ENCODE measurements at places on chromosomes 4 and X.

DNA sequence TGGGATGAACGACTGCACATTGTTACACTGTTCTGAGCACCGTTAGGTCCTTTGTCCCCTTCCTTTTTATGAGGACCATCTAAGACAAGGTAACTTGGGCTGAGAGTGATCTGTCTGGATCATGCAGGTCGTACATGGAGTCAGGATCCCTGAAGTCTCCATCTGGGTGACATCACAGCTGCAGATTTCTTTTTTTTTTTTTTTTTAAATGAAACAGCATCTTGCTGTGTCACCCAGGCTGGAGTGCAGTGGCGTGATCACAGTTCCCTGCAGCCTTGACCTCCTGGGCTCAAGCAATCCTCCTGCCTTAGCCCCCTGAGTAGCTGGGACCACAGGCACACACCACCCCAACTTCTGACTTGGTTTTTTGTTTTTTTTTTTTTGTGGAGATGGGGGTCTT lies 16.5 kb downstream of the SHROOM2 start:
- no peak for DNase-seq

DNA sequence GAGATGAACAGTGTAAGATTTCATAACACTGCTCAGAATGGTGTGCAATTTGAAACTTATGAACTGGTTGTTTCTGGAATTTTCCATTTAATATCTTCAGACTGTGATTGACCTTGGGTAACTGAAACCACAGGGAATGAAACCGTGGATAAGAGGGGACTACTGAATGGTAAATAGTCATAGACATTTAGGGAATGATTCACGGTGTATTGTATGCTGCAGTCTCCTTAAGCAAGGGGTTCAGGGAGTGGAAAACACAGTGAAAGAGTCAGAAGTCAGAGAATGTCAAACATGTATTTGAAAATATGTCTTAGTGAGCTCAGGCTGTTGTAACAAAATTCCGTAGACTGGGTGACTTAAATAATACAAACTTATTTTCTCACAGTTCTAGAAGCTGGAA lies 398.2 kb upstream of the DIPK2B start:
- no peak for DNase-seq

- DNase-seq, result no peak
Observed at GRCh38 chrX:71949844-71950445, 39.3 kb downstream of the NHSL2 start.

DNA sequence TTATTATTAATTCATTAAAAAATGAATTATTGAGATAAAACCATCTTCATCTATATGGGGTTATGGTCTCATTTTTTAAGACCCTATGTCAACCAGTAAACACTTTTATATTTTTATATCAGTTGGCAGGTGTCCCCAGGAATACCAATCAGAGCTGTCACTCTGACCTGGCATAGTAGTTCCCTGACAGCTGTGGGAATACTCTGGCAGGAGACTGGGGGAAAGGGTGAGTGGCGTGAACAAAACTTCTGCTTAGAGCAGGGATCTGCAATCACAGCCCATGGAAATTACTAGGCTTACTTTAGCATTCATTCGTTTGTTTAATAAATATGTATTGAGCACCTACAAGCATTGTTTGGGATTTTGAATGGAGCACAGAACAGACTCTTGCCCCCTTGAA lies 254.1 kb upstream of the KLF3 start:
- no peak for DNase-seq

DNA sequence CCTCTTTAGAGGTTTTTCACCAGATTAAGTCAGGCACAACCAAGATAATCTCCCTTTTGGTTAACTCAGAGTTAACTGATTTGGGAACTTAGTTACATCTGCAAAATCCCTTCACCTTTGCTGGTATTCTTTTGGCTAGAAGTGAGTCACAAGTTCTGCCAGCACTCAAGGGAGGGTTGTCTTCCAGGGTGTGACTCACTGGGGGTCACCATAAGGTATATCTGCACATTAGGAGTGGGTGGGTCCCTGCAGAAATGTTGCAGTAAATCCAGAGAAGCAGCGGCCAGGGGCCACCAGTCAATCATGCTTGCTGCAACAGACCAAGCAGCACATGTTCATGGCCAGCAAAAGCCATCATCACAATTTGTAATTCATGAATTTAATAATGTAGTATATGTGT lies 59.8 kb upstream of the MAML3 start:
- no peak for DNase-seq

DNA sequence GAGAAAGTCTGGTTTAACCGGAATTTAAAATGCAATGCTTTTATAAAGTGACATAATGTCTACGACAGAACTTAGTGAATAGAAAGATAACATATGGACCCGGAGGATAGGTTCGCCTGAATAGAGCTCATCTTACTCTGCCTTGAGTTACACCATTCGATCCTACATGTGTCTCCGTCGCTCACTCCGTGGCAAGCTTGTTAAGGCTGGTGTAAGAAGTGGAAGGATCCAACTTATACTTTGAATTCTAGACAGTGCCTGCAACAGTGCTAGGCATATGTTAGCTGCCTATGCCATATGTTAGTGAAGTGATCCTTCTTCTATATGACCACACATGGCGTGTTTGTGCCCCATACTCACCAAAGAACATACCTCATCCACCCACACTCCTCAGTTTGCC lies 50.9 kb downstream of the SEL1L3 start:
- DNase-seq, result no peak

GRCh38 chr4:8184061-8184460 lies 15.0 kb upstream of the SH3TC1 start:
- DNase-seq, result no peak

- DNase-seq, result no peak
Observed at GRCh38 chr4:81165861-81166430, 49.1 kb downstream of the PRKG2 start.

GRCh38 chr4:160142579-160142978 lies 1039.7 kb downstream of the RAPGEF2 start:
- no peak for DNase-seq

DNA sequence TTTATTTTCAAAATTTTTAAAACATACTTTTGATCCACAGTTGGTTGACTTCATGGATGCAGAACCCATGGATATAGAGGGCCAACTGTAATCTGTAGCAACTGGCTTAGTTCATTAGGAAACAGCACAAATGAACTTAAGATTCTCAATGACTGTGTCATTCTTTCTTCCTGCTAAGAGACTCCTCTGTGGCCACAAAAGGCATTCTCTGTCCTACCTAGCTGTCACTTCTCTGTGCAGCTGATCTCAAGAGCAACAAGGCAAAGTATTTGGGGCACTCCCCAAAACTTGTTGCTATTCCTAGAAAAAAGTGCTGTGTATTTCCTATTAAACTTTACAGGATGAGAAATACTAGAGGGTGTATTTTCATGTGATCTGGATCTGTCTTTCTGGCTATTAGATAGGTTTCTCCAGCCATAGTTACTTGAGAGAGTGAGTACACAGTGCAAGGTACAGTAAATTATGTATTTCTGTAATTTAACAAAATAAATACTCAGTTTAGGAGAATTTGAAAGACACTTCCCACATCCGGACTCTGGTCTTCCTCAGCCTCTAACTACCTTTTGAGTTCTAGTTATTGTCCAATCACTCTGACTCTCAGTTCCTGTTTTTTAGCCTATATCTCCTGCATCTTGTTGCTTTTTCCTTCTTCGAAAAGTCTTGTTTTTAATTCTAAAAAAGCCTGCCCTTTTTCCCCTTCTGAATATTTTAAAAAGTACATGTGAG lies 21.8 kb downstream of the TLR2 start:
- no peak for DNase-seq

GRCh38 chrX:135170877-135171519 lies at the start of gene CT55:
Gene CT55, minus strand, starts transcription at chrX:135171398. Its CDS starts 227 bp downstream, at chrX:135171171.
- no peak for DNase-seq

- DNase-seq, result no peak
Observed at GRCh38 chr4:8568068-8568668, 12.0 kb upstream of the GPR78 start.

DNA sequence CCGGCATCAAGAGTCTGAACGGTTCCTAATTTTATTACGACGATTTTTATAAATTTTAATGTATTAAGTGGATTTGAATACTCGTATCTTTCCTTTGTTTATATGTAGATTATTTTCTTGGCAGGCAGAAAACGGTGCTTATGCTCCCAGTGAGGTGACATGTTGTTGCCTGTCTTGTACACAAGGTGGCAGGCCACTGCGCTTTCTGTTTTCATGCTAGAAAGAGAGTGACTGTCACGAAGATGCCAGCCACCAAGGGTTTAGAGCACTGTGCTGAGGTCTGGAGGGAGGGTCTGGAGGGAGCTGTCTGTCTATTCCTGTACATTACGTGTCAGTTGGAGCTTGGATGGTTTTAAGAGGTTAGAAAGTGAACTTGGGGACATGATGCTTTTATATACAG lies 87.7 kb downstream of the SHROOM2 start:
- DNase-seq, result peak; percentile 47

- no peak for DNase-seq
Observed at GRCh38 chr4:104494185-104494584, 509 bp downstream of the CXXC4 start.

DNA sequence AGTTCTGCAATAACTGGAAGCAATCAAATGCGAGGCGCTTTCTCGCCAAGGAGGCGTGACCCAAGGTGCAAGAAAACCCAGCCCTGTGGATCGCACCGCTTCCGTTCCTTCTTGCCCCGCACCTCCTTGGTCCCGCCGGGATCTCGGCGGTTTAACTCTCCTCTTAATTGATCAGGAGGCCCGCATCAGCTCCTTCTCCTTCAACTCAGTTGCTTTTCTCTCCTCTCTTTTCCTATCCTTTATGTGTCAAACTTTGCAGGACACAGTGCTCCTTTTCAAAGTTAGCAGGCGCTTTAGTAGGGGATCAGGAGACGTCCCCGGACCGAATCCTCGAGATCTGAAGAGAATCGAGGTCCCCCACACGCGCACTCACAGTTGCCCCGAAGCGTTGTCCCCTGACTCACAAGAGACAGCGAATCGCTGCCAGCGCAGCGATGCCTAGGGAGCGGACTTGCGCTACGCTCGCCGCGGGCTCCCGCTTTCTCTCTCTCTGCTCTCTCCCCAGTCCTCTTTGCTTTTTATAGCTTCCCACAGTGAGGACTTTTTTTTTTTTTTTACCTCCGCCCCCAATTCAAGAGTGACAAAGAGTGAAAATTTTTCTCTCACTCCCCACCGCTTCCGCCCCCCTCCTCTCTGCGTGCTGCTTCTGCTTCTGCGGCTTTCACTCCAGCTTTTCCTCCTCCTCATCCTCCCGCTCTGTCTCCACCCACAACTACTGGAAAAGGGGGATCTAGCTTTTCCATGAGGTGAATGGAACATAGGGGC lies at the start of gene DKK2:
DKK2 (minus strand) TSS at position 495 of the 765 bp plus-strand sequence. CDS start 722 bp downstream, outside the sequence.
- no peak for DNase-seq

DNA sequence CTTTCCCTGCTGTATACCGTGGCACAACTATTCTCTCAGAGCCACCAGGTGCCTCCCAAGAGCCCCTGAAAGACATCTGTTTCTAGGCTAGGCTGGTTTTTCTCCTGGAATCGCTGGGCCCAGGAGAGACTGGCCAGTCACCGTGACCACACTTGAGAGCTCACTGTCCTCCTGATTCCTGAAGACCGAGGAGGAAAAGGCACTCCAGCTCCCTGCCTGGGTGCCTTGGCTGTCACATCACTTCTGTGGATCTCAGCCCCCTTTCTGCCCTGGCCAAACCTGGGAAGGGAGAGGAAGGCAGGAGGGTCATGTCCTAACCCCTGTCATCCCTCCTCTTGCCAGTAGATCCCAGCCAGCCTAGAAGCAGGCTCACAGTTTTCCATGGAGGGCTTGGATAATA lies 54.7 kb upstream of the LAS1L start:
- no peak for DNase-seq

DNA sequence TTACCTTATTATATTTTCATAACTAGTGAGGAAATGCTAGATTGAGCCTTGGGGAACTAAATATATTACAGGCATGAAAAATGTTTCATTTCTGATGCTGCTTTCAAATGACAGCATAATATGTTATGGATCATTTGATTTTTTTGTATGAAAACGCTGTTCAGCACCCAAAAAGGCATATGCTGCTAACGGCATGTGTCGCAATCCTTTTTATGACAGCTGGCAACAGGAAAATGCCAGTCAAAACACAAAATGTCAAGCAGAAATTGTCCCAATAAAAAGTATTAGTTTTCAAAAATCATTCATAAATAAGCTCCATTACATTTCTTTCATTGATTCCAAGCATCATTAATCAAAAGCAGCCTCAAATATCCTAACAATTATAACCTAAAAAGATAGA lies 1244.5 kb downstream of the PCDH7 start:
- no peak for DNase-seq

GRCh38 chr4:181477591-181477990 lies 765.6 kb upstream of the TENM3 start:
- DNase-seq, result no peak

GRCh38 chrX:69069876-69070275 lies 95.4 kb downstream of the PJA1 start:
- DNase-seq, result no peak

- DNase-seq, result no peak
Observed at GRCh38 chr4:66284991-66285451, 614.7 kb upstream of the EPHA5 start.

GRCh38 chr4:41644288-41644914 lies 104.1 kb downstream of the PHOX2B start:
- peak; percentile 22 for DNase-seq

GRCh38 chr4:55435141-55435841 lies 39.5 kb downstream of the TMEM165 start:
- DNase-seq, result peak; percentile 53

DNA sequence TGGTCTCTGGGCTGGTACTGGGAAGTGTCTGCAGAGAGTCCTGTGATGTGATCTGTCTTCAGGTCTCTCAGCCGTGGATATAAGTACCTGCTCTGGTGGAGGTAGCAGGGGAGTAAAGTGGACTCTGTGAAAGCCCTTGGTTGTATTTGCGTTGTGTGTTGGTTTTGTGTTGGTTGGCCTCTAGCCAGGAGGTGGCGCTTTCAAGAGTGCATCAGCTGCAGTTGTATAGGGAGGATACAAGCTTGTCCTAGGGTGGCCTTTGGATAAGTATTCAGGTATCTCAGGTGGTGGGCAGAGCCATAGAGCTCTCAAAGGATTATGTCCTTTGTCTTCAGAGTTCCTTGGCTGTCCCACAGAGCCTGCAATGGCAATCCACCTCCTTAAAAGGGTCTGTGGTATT lies 111.6 kb downstream of the MAGEB17 start:
- no peak for DNase-seq

DNA sequence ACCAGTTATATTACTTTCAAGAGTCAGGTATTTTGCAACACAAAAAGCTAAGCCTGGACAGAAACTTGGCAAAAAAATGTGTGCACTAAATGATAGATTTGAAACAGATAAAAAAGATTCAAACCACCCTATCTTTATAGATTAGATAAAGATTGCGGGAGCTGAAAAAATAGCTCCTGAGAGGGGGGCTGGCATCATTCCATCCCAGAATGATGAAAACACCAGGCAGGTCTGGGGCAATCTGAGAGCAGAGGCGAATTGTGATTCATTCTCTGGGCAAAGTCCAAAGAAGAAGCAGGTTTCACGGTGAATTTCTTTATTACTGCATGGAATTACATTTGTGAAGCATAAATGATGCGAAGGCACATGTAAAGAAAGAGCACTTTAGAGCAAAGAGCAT lies 168.5 kb upstream of the DMD start:
- no peak for DNase-seq

DNA sequence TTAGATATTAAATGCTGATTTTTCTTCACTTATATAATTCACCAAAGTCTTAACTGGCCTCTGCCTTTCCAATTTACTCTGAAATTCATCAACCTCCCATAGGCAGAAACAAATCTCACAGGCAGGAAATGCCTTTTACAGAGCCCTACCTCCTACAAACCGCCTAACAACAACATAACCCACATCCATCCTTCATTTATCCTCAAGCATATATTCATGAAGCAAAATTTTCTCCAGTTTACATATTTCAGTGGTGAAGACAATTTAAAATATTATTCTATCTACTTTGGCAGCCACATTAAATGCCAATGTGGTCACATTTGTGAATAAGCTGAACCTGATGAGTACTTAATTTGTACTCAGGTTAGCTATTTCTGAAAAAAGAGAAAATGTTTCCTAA lies 30.3 kb downstream of the SEPSECS start:
- DNase-seq, result no peak
